ENCODE measurements at places on chromosomes 3 and 15.

GRCh38 chr15:32687556-32687955, 30.2 kb upstream of the GREM1 start:
- no peak for DNase-seq

DNA sequence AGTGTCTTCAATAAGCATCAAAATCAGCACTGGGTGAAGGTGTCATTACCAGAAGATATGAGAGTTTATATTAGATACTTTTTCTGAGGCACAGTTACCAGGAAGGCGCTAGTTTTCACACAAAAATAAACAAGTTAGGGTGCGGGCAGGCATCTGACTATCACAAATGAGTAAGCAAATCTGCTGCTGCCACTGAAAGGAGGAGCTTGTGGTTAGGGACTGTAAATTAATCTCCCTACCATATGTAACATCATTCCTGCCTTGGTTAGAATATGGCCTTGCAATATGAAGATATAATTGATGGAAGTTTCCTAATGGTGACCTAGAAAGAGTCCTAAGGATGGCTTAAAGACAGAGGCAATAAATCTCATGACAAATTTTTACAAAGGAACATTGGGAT, 19.5 kb upstream of the EID1 start:
- peak; percentile 0 for DNase-seq

DNA sequence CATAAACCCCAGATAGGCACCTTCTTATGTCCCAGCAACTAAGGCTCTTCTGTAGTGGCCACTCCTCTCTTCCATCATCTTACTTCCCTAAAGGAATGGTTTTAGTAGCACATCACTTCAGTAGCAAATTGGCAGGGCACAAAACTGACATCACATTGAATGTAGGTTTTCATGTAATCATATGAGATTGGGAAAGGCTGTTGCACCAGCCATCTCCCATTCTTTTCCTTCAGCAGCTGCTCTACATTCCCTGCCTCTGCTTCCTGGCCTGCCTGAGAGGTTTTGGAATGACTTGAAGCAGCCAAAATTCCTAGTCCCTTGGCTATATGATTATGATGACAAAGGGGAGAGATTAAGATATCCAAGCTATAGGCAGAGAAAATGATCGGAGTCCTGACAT, 36.5 kb downstream of the NSUN3 start:
- no peak for DNase-seq

DNA sequence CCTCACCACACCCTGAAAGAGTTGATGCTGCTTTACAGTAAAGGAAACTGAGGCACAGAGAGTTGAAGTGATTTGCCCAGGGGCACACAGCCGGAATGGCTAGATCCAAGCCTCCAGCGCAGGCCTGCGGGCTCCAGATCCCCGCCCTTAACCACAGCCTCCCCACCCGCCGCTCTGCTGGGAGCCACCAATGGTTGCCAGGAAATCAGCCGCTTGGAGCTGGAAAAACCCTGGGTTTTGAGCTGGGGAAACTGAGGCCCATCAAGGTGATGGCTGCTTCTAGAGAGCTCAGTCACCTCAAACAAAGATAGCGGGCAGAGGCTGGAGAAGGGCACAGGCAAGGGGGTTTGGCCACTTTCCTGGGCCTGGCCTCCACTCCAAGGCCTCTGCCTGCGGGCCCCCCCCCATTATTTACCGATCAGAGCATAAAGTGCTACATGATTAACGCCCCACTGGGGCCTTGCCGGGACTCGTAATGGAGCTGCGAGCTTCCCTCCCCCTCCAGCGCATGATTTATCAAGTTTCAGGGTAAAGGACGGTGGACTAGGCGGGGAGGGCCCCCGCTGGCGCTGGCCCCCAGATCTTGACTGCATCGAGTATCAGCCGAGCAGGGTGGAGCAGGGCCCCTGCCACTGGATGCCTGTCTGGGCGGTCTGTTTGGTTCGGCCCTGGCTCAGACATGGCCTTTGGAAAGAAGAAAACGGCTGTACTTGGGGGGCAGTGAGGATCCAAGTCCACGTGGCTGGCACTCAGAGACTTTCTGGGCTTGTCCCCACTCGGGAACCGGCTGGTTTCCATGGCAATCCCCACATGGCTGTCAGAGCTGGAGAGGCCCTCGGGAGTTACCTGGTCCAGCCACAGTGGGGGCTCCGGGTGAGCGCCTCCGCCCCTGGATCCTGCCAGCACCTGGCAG, 9.1 kb downstream of the PLXND1 start:
- DNase-seq, result no peak

DNA sequence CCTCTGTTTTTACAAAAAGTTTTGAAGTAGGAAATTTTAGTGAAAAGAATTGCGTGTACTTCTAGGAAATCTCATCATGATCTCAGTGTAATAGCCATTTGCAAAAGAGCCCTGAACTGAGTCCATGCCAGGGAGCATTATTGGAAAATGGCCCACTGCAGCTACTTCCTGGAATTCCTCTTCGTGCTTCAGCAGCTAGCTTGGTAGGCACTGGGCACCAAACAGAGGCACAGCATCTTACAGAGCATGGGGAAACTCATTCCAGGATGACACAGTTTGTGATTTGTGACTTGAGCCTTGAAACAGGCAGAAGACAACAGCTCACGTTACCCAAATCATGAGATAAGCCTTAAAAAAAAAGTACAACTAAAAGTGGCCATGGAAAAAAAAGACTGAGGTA, 179.1 kb downstream of the WDR72 start:
- no peak for DNase-seq

DNA sequence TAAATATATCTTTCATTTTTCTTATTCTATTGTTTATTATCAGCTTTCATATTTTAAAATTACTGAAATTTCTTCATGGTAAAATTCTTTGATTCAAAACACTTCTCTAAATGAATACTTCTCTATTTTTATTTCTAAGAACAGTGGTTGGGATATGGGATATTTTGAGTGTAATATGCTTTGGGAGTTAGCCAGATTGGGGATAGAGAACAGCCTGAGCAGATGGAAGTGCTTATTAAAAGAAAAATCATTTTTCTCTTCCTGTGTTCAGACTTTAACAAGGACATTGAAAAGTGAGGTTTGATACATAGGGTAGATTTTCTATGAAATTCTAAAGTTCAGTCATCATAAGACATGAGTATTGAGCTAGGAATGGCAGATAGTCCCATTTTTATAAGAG, 84.8 kb downstream of the COL6A5 start:
- no peak for DNase-seq

- no peak for DNase-seq
Measured at GRCh38 chr3:128674161-128674784, 23.7 kb upstream of the RPN1 start.

- no peak for DNase-seq
Measured at GRCh38 chr3:179991104-179991503, 45.6 kb downstream of the PEX5L start.

GRCh38 chr3:5186858-5187155, 700 bp upstream of the EDEM1 start:
- no peak for DNase-seq

- no peak for DNase-seq
Measured at GRCh38 chr3:154758109-154758868, 321.8 kb upstream of the MME start.

- peak; percentile 62 for DNase-seq
Measured at GRCh38 chr3:52028572-52028971, 27.8 kb downstream of the DUSP7 start.

DNA sequence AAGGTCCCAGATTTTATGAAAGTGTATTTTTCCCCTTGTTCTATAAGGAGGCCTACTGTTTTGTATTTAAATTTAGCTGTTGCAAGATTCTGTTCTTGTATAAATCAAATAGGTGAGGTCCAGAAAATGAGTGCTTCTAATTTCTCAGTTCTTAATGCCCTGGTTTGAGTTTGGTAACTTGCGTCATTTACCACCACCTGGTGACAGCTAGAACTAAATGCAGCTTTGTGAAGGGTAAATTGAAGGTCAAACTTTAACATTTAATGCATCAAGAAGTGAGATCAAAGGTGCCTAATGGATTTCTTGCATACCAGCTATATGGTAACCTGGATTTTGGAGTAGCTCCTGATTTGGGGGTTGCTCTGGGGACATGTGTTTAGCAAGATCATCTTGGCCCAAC, 50.7 kb upstream of the POLR2M start:
- no peak for DNase-seq

DNA sequence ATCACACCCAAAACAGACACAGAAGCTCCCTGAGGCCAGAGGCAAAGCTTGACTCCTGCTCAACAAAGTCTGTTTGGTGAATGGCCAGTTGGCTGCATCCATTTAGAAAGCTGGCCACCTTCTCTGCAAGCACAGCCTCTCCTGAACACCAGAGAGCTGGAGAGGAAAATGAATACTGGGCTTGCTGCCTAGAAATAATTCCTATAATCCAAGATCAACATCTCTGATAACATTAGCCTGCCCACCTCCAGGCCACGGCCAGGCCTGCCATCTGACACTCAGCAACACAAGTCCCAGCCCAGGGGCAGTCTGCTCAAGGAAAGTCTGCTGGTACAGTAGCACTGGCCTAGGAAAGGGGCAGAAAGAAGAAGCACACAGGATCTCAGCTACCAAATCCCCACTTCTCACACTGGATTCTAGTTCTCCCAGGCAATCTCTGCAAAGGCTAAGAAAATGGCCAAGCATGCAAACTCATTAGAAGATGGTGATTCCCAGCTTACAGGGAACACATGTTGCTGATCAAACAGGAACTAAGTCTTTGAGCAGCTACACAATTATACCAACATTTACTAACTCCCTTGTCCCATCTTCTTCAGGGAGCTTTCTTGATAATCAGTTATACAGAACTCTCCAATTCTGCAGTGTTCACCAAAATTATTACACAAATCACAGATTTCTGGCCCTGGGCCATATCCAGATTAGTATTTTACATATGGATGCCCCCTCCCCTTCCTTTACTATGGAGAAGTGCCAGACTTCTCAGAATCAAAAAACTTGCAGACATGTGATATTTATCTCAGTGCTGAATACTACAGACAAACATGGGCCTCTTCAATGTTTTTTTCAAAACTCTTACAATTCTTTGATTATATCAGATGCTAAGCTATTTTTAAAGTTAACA, 9.9 kb downstream of the TBC1D2B start:
- DNase-seq, result peak; percentile 90

DNA sequence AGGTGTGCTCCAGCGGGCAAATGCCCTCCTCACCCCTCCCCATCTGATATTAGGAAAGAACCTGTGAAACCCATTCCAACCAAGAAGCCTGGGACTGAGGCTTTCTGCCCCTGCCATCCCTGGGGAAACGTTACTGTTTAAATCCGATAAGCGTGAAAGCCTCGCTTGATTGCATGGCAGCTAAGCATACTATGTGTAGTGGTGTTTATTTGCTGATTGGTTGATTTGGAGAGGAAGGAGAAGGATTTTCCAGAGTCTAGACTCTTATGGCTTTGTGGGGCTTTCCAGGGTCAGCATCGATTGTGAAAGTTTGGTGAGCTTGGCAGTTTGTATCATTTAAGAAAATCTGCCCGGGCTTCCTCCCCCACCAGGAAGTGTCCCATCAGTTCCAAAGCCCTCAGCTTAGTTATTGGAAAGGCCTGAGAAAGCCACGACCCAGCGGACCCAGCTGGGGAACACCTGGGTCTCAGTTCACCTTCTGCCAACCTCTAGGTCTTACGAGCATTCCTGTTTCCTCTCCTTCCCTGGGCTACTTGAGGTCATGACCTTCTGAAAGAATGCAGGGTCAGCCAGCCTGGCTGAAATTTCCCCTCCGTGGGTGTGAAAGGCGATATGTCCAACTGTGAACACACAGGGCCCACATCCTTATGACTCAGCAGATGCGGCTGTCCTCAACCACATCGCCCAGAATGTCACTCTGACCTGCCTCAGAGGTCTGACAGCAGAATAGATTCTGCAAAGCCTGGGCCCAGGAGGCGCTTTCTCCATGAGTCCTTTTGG, 62.8 kb upstream of the HERC1 start:
- no peak for DNase-seq

DNA sequence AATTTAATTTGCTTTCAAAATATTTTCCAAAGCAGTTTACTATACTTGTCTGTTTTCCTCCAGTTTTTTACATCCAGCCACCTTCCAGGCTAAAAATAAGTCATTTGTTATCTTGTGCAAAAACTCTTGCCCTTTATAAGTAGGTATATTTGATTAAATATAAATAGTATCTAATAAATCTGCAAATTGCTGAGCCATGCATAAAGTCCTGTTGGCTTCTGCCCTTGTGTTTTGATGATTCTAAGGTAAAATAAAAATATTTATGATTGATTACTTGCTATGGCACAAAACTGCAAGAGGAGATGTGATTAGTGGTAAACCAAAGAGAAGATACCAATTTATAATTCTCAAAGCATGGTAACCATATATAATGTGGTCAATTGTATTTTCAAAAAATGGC, 1026.7 kb downstream of the EPHA3 start:
- no peak for DNase-seq

DNA sequence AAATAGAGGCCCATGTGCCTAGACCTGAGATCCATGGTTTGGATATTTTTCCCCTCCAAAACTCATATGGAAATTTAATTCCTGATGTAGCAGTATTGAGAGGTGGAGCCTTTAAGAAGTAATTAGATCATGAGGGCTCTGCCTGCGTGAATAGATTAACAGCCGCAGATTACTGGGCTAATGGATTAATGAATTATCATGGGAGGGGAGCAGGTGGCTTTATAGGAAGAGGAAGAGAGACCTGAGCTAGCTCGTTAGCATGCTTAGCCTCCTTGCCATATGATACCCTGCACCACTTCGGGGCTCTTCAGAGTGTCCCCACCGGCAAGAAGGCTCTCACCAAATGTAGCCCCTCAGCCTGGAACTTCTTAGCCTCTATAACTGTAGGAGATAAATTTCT, 15.8 kb downstream of the ARHGEF26 start:
- no peak for DNase-seq

DNA sequence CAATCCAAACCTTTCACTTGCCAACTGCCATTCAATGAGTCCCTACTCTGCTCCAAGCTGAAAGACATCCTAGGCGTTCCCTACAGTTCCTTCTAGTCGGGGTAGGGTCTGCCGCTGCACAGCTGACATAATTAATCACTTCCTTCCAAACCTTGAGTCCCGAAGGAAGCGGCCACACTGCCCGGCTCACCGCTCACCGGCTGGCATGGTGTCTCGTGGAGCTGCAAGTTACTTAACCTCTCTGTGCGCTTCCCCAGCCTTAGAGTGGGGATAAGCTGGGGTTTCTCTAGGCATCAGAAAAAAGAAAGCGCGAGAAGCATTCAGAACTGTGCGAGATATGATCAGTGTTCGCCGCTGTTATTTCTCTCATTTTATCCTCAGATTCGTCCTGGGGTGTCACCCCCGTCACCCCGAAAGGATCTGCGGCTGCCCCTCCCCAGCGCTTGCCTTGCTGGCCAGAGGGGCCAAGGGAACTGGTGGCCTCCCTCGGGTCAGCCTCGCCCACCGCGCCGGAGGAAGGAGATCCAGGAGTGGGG, 748 bp downstream of the MRPS25 start:
- DNase-seq, result no peak

DNA sequence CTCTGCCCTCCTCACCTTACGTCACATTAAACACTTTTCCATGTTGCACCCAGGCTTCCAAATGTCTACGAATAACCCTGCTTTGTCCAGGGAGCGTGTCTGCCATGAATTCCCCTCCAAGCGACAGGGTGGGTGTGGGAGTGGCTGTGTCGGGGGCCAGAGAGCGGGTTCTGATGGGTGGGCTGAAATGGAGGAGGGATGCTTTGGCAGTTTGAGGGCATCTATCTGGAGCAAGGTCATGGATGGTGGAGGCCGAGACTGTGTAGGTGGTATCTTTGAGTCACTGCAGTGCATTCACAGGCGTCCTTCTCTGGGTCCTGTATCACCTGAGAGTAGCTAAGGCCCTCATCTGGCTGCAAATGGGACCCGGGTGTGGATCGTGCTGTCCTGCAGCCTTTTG, 36.6 kb downstream of the SMAD6 start:
- DNase-seq, result no peak

GRCh38 chr15:67100801-67101581, 35.6 kb downstream of the SMAD3 start:
- no peak for DNase-seq

- DNase-seq, result no peak
Measured at GRCh38 chr15:34786206-34786605, 9.1 kb downstream of the ACTC1 start.
